Myocyte (in vitro differentiated cells): ENCODE measurements at places on chromosomes 2 and 18.

DNA sequence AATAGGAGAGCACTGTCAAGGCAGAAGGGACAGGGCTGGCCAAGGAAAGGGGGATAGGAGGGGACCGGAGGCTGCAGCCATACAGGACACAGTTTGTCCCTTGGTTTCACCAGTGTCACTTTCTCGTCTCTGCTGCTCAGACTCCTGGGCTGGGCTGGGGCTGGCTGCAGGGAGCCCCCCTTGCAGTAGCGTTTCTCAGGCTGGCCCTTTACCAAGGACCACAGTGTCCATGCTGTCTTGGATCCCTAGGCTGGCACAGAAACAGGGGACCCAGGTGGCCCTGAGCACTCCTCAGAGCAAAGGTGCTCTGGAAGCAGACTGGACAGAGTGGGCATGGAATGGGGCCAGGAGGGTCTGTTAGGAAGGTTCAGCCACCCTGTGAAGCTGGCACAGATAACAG, 34.8 kb downstream of the ATOH8 start:
- no peak for DNase-seq

GRCh38 chr2:10844097-10844496, 31.5 kb upstream of the PDIA6 start:
- peak; percentile 96 for DNase-seq

GRCh38 chr2:98769784-98770183, 38.9 kb upstream of the MGAT4A start:
- DNase-seq, result no peak

DNA sequence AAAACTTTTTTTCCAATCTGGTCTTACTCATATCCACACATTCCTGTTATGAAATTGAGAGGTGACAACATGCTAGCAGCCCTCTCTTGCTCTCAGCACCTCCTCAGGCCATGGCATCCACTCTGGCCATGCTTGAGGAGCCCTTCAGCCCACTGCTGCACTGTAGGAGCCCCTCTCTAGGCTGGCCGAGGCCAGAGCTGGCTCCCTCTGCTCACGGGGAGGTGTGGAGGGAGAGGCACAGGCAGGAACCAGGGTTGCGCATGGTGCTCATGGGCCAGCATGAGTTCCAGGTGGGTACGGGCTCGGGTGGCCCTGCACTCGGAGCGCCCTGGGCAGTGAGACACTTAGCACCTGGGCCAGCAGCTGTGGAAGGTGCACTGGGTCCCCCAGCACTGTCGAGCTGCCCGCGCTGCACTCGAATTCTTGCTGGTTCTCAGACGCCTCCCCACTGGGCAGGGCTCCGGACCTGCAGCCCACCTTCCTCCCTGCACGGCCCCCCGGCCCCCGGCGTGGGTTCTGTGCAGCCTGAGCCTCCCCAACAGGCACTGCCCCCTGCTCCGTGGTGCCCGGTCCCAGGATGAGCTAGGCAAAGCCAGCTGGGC, 1669.6 kb upstream of the CELF4 start:
- DNase-seq, result no peak

DNA sequence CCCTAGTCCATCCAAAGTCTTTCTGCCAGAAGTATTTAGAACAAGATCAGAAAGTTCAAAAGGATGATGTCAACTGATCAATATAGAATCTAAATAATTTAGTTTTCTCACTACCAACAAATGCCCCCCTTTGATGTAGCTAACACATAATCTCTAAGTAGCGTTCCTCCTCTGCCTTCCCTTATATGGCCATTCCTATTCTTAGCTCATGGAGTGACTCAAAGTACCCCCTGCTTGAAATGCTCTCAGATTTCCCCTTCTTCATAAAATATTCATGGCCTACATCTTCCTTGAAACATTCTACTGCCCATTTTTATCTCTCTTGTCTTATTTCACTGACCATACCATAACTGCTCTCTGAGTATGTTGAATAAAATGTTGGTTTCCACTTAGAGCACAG, 151.5 kb downstream of the UPP2 start:
- DNase-seq, result no peak

DNA sequence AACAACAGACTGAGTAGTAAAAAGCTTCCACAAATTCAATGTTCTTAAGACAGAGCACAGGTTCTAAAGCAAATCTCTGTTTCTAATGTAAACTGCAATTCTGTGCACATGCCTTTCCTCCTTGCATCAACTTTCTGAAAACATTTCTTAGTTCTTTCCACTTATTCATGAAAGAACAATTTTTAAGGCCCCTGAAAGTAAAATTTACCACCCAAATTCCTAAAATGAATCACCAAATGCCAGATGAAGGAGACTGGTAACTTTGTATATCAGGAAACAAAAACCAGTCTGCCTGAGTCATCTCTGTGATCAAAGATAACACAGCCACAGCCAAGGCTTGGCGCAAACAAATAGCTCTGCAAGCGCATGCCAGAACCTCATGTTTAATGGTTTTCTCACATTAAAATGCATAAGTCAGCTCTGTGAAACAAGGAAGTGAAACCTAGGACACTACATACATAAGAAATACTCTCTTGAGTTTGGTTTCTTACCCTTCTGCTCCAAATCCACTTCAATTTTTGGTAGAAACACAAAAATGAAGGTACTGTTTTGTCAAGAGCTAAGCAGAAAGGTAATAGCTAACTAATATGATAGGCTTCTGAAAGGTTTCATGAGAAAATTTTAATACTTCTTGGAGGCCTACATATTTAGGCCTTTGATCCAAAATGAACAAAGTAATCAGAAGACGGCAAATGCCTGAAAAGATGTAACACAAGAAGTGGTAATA, 169.4 kb downstream of the THADA start:
- DNase-seq, result peak; percentile 69

DNA sequence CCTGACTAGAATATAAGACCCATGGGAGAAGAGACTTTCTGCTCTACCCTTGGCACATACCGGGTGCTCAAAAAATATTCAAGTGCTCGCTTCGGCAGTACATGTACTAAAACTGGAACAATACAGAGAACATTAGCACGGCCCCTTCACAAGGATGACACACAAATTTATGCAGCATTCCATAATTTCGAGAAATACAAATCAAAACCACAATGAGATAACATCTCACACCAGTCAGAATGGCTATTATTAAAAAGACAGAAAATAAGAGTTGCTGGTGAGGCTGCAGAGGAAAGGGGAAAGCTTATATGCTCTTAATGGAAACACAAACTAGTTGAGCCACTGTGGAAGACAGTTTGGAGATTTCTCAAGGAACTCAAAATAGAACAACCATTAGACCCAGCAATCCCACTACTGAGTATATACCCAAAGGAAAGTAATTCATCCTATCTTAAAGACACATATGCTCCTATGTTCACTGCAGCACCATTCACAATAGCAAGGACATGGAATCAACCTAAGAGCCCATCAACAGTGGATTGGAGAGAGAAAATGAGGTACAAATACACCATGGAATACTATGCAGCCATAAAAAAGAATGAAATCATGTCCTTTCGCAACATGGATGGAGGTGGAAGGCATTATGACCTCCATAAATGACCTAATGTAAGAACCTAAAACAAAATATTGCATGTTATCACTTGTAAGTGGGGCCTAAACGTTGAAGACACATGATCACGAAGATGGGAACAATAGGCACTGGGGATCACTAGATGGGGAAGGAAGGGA, 71.6 kb upstream of the CYP1B1 start:
- DNase-seq, result peak; percentile 36

DNA sequence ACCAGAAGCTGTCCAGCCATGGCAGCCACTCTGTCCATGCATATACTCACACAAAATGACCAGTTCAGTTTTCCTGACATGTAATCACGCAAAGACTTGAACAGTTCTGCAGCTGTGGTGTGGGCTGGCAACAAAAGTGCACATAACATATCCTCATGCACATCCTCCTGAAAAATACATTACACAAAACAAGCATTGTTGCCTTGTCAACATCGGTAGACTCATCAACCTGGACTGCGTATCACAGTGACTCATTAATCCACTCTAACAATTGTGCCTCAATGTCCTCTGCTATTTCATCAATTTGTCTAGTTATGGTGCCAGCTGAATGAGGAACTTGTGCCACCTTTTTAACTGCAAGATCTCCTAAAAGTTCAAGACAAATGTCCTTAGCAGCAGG, 19.5 kb downstream of the RBKS start:
- DNase-seq, result no peak

DNA sequence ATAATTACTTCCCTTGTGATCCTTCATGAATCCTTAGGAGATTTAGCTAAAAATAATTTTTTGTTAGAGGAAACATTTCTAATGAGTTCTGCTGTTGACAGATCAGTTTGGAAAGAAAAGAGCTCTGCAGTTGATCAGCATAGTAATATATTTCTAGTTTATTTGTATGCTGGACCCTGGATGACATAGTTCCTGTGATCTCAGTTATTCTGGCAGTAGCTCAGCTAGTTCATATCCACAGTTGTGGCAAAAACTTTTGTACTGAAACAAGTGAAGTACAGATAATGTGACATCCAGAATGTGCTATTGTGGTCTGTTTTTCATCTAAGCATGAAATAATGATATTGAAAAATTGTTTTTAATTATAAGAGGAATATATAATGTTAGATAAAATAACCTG, 33.7 kb downstream of the ABI2 start:
- no peak for DNase-seq

- no peak for DNase-seq
Measured at GRCh38 chr2:38763228-38763627, 12.1 kb upstream of the SRSF7 start.

DNA sequence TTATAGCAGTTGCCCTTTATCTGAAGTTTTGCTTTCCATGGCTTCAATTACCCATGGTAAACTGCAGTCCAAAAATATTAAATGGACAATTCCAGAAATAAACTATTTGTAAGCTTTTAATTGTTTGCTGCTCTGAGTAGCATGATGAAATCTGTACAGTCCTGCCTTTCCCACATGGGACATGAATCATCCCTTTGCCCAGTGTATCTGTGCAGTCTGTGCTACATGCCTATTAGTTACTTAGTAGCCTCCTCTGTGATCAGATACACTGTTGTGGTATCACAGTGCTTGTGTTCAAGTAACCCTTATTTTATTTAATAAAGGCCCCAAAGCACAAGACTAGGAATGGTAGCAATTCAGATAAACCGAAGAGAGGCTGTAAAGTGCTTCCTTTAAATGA, 810.6 kb upstream of the PIK3C3 start:
- peak; percentile 0 for DNase-seq

GRCh38 chr2:26946841-26947784, 23.3 kb upstream of the MAPRE3 start:
- peak; percentile 79 for DNase-seq

DNA sequence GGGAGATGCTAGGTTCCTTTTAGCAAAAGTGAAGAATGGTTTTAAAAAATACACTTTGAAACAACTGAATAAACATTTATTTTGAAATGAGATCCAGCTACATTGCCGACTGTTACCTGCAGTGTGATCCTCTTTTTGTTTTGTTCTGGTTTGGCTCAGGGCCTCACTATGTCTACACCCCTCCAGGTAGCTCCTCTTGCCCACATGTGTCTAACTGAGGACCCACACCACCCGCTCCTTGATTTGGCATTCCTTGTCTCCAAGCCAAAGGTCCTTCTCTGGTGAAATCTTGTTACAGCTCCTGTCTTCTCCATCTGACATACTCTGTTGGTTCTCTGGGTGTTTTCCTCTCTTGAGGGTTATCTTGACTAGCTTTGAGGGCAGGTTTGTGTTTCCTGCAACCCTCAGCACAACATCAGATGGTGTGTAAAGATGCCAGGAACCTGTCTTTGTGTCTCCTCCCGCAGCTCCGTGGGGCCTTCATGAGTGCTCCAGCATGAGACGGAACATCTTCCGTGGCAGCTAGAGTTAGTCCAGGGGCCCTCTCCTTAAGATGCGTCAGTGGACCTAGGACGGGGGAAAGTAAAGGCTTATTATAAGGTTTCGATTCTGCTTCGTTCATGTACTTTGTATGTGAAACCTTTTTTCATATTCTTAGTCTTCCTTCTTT, 32.1 kb downstream of the MAP4K4 start:
- DNase-seq, result no peak

GRCh38 chr2:182894174-182894573, 27.7 kb upstream of the FRZB start:
- DNase-seq, result peak; percentile 86

DNA sequence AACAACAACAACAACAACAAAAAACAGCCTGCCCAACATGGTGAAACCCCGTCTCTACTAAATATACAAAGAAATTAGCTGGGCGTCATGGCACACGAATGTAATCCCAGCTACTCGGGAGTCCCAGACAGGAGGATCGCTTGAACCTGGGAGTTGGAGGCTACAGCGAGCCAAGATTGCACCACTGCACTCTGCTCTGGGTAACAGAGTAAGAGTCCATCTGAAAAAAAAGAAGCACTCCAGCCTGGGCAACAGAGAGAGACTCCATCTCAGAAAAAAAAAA, 344.1 kb upstream of the PLGLB2 start:
- DNase-seq, result no peak

DNA sequence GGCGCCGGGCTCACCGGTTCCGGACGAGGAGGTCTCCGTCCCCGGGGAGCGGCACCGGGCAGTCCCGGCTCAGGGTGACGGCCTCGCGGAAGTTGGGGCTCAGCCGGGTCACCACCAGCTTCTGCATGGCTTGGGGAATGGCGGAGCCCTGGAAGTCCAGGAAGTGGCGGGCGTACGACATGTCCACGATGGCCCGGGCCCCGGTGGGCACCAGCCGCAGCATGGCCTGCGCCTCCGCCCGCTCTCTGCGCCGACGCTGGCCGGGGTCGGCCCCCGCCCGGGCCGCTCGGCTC, 157 bp downstream of the PTGR3 start:
- DNase-seq, result no peak

DNA sequence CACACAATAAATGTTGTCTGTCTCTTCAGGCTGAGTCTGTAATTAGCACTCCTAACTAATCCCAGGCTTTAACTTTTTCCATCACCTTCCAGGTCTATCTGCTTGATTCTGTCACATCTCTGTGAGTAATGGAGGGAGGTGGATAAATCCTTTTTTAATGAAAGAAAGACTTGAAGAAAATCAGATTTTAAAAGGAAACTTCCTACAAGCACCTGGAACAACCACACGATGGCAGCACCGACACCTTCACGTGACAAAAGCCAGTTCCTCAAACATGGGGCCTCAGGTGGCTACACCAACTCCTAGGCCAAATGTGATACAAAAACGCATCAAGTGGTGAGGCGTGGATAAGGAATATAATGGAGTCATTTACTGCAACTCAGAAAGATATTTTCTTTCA, 41.8 kb downstream of the TGFBRAP1 start:
- peak; percentile 40 for DNase-seq

- DNase-seq, result no peak
Measured at GRCh38 chr2:150274108-150274507, 213.4 kb downstream of the RND3 start.

- DNase-seq, result peak; percentile 44
Measured at GRCh38 chr2:98768384-98769113, 37.6 kb upstream of the MGAT4A start.

- DNase-seq, result no peak
Measured at GRCh38 chr2:58032764-58033080, 13.9 kb upstream of the VRK2 start.

DNA sequence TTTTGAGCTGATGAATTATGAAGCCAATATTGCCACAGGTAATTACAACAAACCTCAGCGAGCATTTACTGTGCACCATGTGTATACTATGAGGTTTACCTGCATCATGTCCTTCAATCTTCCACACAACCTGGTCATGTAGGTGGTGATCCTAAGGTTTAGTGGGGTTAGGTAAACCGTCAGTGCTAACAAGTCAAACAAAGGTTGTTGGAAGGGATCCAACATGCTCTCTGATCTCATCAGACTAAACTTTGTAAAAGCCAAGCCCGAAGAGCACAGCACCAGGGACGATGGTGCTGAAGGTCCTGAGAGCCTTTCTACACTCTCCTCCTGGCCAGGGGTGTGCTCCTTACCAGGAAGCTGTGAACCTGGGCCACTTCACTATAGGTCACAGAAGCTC, 29.4 kb downstream of the SH3YL1 start:
- no peak for DNase-seq
